ENCODE measurements at places on chromosomes 12 and 14.

- peak; percentile 79 for DNase-seq
Measured at GRCh38 chr14:32939254-32940065, 781 bp downstream of the NPAS3 start.

- DNase-seq: peak; percentile 64
Measured at GRCh38 chr14:30295980-30296379, 263.0 kb upstream of the G2E3 start.

GRCh38 chr12:92206596-92206995 is 61.0 kb upstream of the BTG1 start:
- DNase-seq: no peak

- peak; percentile 34 for DNase-seq
Measured at GRCh38 chr12:127620735-127621355, 646.1 kb upstream of the TMEM132C start.

DNA sequence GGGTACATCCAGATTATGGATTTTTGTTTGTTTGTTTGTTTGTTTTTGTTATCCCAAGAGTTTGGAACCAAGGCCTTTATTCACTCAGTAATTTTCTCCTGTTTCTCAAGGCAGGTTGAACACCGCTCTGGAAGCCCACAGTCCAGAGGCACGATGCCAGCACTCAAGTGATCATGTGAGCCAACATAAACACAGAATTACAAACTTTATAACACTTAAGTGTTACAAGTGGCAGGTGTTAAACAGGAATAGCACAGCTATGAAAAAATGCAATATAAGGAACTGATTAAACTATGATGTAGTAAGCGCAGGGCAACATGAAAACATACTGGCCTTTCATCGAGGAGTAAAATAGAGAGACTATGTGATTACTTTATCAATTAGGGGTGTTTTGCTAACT is 1885.8 kb upstream of the SEL1L start:
- peak; percentile 36 for DNase-seq

- DNase-seq: no peak
Measured at GRCh38 chr14:42424501-42424900, 817.8 kb downstream of the LRFN5 start.

DNA sequence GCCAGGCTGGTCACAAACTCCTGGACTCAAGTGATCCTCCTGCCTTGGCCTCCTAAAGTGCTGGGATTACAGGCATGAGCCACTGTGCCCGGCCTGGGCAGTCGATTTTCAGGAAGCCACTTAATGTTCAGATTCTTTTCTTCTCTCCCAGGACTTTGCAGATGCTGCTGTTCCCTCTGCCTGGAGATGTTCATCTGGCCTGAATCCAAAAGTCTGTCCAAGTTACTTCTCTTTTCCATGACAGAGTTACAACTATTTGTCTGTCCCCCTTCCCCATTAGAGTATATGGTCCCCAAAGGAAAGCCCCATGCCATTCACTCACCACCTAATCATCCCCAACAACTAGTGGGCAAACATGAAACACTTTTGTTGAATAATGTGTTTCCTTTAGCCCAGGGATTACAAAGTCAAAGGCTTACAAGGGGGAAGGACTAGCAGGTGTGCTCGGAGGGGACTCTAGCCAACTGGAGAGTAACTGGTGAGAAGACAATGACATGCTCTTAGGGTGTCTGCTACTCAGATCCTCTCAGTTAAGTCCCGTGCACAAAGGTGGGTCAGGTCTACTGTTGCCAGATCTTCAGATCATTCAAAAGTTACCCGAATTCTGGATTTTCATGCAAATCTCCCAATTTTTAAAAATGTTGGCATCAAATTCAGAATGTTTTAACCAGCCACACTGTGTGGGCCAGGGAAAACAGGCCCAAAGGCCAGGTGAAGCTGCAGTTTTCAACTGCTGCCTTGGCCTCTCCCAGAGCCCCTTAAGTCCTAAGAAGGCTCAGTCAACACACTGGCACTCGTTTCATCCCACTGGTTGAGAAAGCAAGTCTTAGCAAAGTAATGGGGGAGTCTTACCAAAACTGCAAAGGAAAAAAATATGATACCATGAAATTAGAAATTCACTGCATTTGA is 29.6 kb downstream of the NUDT4 start:
- no peak for DNase-seq

GRCh38 chr14:68956724-68957123 is 22.4 kb downstream of the ACTN1 start:
- DNase-seq: no peak

- no peak for DNase-seq
Measured at GRCh38 chr12:15536446-15536845, 214.1 kb downstream of the PTPRO start.

DNA sequence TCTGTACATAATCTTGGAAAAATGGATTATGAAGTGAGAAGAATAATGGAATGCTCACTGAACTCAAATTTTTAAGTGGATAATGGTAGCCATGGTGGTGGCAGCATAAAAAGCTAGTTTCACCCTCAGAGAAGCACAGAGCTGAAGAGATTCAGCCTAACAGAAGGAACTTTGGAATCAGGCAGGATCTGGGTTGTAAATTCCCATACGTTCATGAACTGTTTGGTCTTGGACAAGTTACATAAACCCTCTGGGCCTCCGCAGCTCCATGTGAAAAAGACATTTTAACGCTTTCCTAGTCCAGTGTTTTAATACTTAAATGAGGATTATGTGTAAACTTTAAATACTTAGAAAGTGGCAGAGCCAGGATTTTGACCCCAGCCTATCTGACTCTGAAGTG is 26.6 kb downstream of the JKAMP start:
- DNase-seq: no peak

DNA sequence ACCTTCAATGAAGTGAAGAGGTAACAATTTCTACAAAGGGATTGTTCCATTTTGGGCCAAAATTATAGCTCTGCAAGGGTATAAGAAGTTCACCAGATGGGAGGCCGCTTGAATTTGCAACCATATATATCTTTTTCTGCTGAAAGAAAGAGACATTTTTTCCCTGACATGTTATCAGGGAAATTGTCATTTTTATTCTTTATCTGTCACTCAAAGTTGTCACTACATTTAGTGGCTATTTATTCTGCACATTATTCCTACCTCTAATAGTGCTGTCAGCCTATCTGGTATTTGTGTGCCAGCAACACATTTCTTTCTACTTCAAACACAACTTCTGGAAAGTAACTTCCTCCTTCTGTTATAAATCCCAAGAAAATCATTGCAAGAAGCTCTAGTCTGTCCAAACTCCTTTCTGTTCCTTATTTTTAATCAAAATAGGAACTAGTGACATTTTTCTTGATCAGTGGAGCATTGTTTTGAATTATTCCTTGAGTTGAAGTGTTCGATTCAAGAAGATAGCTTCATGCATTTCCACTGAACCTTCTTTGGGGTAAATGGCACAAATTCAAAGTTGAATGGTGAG is 137.9 kb upstream of the ATP2B1 start:
- DNase-seq: no peak

DNA sequence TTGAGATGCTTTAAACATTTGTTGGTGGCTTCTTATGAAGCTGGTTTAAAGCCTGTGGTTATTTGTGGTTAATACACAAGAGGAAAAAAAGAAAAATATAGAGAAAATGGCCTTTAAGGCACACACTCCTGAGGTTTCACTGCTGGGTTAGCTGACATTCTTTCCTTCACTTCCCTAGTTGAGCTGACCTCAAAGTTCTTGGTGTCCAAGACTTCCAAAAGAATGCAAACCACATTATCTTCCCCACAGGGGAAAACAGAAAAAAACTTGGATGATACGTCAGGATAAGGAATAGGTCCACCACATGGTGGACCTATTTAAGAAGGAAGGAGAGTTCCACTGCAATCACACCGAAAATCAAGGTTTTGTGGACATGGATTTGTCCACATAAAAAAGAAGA is 94.3 kb downstream of the SLC25A21 start:
- no peak for DNase-seq

DNA sequence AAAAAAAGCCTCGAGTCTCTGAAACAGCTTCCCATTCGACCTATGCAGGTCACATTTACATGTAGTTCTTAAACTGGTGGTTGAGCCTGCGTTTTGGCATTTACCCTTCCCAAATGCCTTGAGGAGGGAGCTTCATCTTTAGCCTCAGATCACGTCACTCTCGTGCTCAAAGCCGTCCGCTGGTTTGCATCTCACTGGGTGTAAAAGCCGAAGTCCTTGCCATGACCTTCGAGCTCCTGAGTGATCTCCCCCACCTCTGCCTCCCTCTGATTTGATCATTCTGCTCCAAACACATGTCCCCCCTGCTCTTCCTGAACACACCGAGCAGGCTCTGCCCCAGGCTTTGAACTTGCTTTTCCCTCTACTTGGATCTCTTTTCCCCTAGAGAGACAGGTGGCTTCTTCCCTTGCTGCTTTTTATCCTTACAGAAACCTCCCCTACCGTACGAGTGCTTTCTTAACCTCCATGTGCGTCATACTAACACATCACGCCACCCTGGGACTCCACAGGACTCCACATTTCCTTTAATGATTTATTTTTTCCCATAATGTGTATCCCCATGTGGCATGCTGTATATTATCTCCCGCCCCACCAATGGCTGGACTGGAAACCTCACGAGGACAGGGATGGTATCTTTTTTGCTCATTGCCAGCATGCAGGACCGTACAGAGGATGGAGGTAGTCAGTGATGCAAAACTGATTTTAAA is 610.7 kb downstream of the VRK1 start:
- no peak for DNase-seq

DNA sequence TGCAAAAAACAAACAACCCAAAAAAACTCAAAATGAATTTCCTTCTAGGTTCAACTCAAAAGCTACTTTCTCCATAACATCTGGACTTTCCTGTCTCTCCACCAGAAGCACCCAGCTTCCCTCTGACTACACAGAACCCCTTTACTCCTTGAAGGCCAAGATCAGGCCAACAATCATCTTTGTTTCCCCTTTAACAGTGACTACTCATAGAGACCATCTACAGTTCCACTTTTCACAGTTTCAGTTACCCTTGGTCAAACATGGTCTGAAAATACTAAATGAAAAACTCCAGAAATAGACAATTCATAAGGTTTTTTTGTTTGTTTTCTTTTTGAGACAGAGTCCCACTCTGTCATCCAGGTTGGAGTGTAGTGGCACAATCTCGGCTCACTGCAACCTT is 11.8 kb downstream of the GCH1 start:
- no peak for DNase-seq

DNA sequence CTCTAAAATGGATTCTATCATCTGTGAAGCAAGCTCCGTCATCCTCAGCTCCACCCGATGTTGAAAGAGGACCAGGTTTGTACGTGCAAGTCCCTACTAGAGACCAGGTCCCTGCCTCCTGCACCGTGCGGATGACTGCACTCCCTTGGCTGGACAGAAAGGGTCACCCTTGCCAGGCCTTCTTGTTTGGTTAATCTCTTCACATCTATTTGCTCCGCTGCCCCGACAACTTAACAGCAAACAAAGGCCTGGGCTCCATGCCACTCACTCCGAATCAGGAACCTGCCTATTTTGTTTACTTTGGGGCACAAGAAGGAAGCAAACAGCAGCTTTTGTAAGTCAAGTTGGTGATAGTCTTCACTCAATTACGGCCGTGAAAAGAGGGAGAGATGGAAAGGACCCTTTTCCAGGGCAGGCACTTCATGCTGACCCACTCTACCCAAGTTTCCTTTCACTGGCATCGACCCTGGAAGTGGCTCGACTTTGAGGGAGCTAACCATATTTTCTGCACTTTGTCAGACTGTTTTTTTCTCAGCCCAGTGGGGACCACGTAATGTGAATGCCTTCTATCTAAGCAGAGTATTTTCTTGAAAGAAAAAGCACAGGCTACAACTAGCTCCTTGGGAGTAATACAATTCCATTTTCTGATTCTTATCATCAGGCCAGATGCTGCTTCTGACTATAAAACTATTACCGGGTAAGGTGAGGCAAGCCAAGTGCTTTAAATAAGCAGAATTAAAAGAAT is 202.6 kb downstream of the FOXN3 start:
- DNase-seq: peak; percentile 93

- no peak for DNase-seq
Measured at GRCh38 chr12:116152268-116152667, 125.2 kb downstream of the MED13L start.

DNA sequence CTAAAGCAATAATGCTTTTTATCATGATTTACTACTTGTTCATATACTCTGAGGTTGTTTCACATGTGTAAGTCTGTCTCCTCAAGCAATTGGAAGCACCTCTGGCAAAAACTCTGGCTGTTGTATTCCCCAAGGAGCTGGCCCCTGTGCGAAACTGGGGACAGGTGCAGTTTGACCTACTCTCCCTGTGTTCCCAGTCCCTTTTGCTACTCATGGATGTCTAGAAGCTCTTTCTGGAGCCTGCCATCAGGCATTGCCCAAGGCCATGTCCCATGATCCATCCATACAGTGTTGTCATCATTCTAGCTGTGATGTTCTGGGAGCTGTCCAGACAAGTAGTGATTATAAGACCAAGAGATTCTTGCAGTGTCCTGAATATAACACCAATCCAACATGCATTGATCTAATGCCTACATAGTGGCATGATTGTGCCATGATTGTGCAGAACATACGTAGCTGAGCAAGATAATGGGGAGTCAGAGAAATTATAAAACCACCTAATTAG is 14.9 kb downstream of the AKAP6 start:
- DNase-seq: no peak

GRCh38 chr12:31362115-31362758 is 36.3 kb upstream of the SINHCAF start:
- peak; percentile 62 for DNase-seq

DNA sequence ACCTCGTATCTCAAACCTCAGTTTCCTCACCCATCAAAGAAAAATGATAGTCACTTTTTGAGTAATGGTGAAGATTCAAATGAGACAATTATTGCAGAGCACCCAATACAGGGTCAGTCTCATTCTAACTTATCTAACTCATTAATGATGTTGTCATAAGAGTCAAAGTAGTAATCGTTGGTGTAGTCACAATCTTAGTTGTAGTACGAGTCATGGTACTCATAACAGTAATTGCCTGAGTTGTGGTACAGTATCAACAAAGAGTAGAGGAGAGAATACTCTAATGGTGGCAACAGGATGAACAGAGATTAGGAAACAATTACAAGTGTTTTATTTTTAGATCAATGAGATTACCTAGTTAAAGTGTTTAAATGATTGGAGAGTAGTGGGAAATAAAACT is 93.6 kb upstream of the TMTC2 start:
- DNase-seq: no peak

GRCh38 chr14:24883576-24883975 is 166.4 kb downstream of the STXBP6 start:
- no peak for DNase-seq

GRCh38 chr14:23009939-23010726 is at the start of gene C14orf93:
Gene C14orf93, minus strand, starts transcription at chr14:23010143. Its CDS starts 11,120 bp downstream, at chr14:22999023.
- peak; percentile 73 for DNase-seq

GRCh38 chr12:56838621-56839488 is 75.7 kb downstream of the HSD17B6 start:
- DNase-seq: no peak

DNA sequence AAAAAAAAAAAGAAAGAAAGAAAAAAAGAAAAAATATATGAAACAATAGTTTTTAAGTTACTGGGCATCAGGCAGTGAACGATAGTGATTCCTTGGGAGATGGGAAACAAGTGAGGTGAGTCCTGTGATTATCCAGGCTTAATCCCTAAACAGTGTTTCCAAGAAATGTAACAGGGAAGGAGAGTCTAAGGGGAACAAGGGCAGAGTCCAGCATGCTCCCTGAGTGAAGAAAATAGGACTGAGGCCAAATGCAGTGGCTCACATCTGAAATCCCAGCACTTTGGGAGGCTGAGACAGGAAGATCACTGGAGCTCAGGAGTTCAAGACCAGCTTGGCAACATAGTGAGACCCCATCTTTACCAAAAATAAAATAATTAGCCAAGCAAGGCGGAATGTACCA is 40.7 kb downstream of the R3HDM2 start:
- no peak for DNase-seq

- no peak for DNase-seq
Measured at GRCh38 chr12:7907009-7907408, 29.0 kb downstream of the SLC2A3 start.

GRCh38 chr12:50842637-50843493 is at the start of gene TMPRSS12:
Gene TMPRSS12, plus strand, starts transcription at chr12:50842926. Its CDS starts 39 bp downstream, at chr12:50842965.
- DNase-seq: no peak

Data from NCI-H774 (cell line).